Stimulated activated CD8-positive, alpha-beta memory T cell treated with anti-CD3 and anti-CD28 coated beads, Interleukin-15, amount 100 ng/mL, for 48 hours (primary cell): ENCODE measurements at places on chromosomes 2 and 18.

- no peak for DNase-seq
Observed at GRCh38 chr2:26510344-26510973, 32.5 kb upstream of the OTOF start.

DNA sequence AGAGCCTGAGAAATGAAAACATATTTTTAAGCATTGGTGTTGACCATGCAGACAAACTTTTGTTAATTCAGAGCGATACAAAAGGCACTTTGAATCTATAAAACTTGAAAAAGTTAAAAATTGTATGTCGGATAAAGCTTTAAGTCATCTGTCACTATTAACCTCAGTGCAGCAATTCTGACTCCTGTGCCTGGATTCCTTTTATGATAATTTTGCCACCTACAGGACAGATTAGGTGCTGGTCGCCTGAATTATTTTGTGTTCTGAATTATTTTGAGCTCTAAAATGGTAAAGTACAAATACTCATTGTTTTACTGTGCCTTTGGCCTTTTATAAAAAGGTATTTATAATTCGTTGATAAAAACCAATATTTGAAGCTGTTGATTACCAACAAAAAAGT, 19.4 kb upstream of the RNF138 start:
- DNase-seq, result no peak

DNA sequence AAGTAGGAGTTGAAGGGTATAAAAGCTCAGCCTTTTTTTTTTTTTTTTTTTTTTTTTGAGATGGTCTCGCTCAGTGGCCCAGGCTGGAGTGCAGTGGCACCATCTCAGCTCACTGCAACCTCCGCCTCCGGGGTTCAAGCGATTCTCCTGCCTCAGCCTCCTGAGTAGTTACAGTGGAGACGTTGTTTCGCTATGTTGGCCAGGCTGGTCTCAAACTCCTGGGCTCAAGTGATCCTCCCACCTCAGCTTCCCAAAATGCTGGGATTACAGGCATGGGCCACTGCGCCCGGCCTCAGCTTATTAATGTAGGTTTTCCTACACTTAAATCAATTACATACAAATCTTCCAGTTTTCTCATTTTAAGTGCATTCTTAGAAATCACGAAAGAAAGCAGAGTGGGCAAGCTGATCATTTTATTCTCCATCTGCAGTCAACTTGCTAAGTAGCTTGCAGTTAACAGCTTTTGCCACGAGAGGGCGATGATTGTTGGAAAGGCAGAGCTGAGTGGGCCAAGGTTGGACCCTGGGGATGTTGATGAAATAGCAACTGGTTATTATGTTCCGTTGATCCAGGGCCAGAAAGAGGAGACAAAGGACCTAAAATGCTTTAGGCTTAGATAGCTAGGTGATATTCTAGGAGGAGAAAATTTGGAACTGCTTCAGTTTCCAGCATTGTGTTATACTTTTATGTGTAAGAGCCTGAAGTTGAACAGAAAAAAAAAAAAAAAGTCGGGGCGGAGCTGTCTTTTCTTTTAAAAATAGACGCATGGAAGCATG, 234.4 kb upstream of the EPAS1 start:
- peak; percentile 56 for DNase-seq

DNA sequence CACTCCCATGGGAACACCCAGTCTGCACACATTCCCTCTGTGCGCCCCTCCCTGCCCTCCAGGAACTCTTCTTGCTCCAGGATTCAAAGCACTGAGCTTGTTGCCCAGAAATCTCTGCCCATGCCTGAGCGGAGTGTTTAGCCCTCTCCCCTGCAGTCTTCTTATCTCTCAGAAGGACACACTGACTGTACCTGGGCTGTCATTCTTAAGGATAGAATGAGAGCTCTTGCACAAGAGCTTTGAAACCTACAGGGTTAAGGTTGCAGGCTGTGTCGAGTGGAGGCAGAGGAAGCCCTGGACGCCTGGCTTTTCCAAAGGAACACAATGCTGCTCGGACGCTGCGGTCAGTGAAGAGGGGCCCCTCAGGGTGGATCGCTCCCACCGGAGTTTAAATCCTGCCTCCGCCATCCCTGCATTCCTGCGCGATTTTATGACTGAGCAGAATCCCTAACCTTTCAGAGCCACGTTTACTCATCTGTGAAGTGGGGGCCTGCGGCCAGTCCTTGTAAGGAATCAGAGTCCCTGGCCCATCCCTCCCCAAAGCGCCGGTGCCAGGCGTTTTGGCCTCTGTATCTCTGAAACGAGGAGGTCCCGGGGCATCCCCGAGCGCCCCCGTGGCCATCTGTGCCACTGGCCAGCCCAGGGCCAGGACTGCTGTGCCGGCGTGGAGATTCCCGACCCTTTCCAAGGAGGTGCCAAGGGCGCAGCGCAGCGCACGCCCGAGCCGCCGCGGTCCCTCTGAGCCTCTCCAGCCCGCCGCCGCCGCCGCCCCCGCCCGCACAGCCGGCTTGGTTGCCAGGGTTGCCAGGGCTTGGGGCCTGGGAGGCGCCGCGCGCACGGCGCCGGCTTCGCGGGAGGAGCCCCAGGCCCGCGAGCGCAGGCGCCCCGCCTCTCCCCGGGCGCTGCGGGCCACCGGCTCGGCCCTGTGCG, 58.9 kb downstream of the FAM168B start:
- no peak for DNase-seq

DNA sequence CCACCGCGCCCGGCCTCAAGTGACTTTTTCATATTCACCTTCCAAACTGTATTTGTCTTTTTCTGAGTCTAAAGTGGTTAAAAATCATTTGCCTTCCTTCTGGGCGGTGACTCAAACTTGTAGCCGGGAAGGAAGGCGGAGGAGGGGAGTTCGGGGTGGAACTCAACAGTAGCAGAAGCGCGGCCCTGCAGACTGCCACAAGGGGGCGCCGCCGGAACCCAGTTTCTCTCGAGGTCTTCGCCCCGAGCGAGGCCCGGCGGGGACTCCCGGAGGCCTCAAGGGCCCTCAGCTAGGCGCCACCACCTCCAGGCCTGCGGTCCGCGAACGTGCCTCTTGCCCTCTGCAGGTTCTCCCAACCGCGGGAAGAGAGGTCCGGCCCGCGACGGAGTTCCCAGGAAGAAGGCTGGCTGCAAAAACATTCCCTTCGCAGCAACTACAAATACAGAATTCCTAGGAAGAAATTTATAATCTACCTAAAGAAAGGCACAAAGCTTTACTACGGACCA, 16.8 kb upstream of the ITM2C start:
- DNase-seq, result peak; percentile 89

DNA sequence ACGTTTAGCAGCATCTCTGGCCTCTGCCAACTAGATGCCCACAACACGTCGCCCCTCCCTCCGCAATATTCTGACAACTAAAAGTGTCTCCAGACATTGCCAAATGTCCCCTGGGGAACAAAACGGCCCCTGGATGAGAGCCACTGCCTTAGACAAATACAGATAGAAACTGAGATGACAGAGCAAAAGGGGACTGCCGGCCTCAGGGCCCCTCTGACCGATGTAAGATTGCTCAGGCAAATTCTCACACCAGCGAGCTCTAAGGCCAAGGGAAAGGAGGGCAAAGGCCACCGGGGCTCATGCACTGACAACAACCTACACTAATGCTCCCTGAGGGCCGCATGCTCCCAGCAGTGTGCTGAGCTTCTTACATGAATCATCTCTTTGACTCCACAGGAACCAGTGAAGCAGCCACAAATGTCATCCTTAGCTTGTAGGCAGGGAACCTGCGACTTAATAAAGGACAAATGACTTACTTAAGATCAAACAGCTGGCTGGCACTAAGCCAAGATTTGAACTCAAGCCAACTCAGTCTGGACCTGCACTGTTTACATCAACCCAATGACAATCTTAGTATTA, 228.5 kb downstream of the TTC32 start:
- DNase-seq, result no peak

DNA sequence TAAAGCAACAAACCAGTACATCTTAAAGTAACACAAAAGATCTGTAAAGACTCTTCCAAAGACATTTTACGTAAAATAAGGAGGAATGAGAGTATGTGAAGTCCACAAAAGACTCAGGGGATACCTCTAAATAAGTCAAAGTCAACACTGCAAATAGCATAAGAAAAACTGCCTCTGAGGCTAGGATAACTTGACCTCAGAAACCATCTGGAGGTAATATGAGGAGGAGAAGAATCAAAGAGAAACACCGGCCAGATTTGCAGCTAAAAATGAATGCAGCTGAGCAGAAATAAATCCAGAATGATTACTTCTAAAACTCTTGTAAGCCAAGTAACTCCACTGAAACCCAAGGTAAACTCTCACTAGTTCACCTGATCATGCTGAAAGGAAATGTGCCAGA, 52.2 kb upstream of the ERMN start:
- no peak for DNase-seq

DNA sequence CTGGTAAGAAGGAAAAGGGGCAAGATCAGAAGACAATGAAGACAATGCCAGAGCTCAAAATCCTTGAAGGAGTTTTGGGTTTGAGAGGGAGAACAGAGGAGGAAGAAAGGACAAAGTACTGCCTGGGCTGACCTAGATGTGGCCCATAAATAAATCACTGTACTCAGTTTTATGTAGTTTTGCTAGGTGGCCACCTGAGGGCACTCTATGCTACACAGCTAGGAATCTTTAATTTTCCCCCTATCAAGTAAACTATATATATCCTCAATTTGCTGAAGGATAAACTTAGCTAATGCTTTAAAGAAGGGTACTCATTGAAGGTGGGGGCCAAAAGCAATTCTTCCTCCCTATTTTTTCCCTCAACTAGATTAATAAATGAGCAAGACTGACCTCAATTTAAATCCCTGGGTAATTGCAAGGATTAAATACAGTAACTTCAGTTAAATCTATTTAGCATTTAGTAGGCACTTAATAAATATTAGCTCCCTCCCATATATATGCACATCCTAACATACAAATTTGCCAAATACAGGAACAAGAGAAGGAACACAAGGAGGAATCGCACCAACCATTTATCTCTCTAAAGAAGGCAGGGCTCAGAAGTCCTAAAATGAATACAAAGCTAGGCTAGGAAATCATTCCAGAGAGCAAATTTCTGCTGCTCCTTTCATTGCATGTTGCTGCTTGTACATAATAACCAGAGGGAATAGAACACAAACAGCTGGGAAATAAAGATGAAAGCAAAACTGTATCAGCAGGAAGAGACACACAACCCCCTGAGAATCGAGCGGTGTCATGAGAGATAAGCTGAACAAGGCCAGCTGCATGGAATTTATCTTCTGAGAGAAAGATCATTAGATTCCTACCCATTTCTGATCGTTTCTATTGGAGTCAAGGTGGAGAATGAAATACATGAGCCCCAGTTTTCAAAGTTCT, 540.1 kb downstream of the NRXN1 start:
- no peak for DNase-seq

DNA sequence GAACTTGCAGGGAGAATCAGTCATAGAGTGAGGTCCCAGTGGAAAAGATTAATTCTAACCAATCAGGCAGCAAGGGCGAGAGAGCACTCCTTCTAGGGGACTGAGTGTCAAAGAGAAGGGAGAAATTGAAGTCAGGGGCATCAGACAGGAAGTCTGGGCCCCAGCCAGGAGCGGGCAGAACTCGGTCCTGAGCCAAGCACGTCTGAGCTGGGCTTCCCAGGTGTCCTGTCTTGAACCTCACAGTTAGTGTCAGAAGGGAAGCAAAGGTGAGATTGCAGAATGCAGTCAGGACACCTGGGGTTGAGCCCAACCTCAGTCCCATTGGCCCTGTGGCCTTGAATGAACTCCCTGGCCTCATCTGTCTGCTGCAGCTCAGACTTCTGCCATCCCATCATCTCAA, 220.9 kb downstream of the SMAD2 start:
- no peak for DNase-seq

DNA sequence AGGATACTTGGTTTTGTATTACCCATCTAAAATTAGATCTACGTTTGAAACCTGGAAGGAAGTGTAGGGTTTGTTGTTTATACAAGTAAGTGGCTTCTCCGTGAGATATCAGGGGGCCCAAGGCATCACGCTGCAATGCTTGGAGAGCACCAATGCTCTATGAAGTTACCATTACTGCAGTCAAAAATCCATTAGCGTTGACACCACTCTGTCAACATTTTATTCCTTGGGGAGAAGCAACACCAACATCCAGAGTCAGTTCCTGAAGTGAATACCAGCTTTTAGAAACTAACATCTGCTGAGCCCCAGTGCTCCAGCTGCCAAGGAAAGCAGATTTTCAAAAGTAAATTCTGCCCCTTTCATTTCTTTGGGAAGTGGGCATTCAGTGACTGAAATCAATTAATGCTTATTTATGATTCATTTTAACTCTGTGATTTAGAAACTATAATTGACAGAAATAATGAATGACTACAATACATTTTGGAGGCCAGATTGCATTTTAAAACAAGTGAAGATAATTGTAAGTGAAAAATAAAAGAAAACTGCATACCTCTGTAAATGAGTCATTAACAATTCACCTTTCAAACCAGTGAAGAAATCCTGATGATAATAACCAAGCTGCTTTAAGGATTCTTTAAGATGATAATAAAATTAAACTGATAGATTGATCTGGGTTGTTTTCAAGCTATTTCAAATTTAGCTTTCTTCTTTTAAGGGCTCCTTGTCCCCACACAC, 30.5 kb downstream of the LRP1B start:
- DNase-seq, result no peak

- no peak for DNase-seq
Observed at GRCh38 chr2:237059155-237059875, 26.4 kb upstream of the COPS8 start.

- DNase-seq, result no peak
Observed at GRCh38 chr2:132562245-132562644, 107.8 kb downstream of the LYPD1 start.

GRCh38 chr2:898319-898718, 52.3 kb upstream of the SNTG2 start:
- DNase-seq, result no peak

- DNase-seq, result no peak
Observed at GRCh38 chr2:56109994-56110393, 73.8 kb upstream of the CCDC85A start.

DNA sequence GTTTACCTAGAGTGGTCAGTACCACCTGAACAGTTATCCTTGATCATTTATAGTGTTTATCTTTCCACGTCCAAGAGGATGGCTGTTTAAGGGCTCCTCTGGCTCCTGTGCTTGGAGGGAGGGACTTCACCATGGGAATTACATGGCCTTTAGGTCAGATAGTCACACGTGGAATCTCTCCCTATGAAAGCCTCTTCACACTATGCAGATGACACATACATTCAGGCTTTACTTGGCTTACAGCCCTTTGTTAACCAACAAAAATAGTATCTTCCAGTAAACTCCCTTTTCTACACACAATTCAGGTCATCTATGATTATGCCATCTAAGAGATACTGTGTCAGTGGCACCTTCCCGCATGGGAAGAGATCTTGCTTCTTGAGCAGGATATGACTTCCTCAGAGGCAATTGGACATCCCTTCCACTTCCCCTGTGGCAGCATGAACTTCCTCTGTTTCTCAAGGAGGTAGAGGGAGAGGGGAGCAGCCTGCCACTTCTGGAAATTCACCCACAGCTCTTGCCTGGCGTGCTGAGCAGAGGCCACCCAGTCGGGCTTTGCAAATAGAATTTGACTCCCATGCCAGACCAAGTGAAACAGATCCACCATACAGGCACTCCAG, 53.5 kb downstream of the COLEC12 start:
- DNase-seq, result no peak
